ENCODE measurements at places on chromosomes 12 and 14. TPM values are rescaled to one million over a fixed set of nuclear protein-coding genes. Genes with fewer than 3 reads are reported as not detected.

GRCh38 chr12:53128780-53129569 lies 25.7 kb downstream of the SOAT2 start:
- no peak for DNase-seq

- DNase-seq: no peak
Observed at GRCh38 chr14:61344437-61345150, 23.2 kb downstream of the PRKCH start.

LMNTD1 gene
- 1.7 TPM for total RNA-seq

NPC2 gene
- 120 TPM for total RNA-seq

DNA sequence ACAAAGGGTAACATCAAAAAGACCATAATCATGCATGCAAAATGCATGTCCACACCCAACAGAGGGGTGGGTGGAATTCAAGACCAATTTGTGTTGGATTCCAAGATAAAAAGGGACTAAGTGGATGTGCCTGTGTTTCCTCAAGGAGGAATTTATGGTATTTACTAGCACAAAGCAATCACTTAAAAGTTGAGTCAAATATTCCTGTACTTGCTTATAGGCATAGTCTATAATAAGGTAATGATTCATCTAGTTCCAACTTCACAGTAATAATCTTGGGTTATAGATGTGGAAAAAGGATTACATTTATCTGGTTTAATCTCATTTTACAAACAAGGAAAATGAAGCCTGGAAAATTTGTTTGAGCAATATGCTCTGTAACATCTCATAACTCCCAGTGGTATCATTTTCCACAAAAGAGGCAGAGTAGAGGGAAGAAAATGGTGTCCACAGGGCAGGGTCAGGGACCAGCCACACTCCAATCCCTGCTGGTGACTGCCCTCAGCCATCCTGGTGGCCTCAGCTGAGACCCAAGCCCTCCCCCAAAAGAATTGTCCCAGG lies 80.8 kb upstream of the REP15 start:
- DNase-seq: no peak

KANSL2 gene
- total RNA-seq: 24.6 TPM

CSRNP2 gene
- total RNA-seq: 18.5 TPM

PTHLH gene
- total RNA-seq: 64.6 TPM

DNA sequence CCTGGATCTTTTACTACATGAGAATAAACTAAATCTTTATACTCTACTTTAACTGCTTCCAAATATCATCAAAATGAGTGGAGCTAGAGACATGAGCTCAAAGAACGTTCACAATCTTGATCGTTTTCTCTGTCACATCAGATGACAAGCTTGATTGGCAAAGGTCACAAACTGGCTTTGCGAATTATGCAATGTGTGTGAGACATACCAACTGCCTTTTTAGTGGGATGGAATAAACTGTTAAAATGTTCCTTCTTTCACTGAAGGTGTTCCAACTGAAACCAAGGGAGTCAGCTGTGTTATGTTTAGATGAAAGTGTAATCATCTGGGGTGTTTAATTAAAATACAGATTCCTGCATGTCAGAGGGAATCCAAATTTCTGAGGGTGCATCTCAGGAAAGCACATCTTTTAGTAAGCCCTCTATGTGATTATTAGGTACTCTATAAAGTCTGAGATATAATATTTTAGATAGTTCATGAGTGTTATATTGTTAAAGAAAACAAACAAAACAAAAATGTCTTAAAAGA lies 21.9 kb downstream of the KITLG start:
- no peak for DNase-seq

PRR4 gene
- total RNA-seq: 0.83 TPM

RNF212B gene
- not detected for total RNA-seq

ANO4 gene
- 0.29 TPM for total RNA-seq

DNA sequence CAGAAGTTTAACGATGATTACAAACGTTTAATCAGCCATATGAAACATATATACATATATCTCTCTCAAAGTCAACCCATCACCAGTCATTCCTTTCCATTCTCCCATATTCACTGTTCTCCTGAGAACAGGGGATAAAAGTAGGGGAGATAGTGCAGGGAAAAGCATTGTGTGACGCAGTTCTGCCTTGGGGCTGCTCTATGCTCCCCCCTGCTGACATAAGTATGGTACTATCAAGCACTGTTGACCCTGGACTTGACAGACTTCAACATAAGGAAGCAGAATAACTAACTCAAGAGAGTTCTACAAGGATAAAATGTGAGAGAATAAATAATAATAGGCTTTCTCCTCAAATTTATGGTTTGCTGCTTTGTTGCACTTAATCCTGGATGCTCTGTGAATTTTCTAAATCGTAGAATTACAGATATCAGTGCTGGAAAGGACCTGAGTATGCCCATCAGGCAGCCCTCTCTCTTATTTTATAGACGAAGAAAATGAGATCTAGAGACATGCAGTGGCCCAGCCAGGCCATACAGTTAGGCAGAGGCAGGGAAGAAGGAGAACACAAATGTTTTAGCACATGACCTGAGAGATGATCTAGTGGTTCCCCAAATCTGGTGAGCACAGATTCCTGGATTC lies 87.2 kb downstream of the SCN8A start:
- no peak for DNase-seq

- DNase-seq: no peak
Observed at GRCh38 chr14:33987565-33988080, 36.7 kb upstream of the EGLN3 start.

DNA sequence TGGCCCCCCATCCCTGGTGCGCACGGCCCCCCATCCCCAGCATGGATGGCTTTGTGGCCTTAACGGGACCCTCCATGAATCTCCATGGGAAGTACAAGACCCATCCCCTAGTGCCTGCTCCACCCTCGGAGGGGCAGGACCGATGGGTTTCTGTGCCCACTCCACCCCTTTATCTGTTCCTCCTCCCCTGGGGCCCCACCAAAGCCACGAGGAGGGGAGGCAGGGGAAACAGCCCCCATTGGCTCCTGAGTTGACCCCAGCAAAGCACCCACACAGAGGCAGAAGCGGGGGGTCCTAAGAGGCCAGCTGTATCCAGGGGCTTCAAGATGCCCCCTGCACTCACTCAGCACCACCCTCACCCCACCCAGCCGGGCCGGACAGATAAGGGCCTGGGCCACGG lies 36.1 kb upstream of the TMEM179 start:
- no peak for DNase-seq

GRIP1 gene
- 11.2 TPM for total RNA-seq

GRCh38 chr12:67302162-67302561 lies 33.0 kb downstream of the CAND1 start:
- DNase-seq: no peak

RD3L gene
- 32.1 TPM for total RNA-seq

ACACB gene
- 94.9 TPM for total RNA-seq

GRCh38 chr14:71687166-71687831 lies 244.9 kb upstream of the RGS6 start:
- DNase-seq: no peak

GRCh38 chr12:28879379-28879778 lies 269.7 kb upstream of the FAR2 start:
- DNase-seq: no peak

- DNase-seq: no peak
Observed at GRCh38 chr12:127241072-127241817, 1025.7 kb upstream of the TMEM132C start.

MGP gene
- 660 TPM for total RNA-seq

DNA sequence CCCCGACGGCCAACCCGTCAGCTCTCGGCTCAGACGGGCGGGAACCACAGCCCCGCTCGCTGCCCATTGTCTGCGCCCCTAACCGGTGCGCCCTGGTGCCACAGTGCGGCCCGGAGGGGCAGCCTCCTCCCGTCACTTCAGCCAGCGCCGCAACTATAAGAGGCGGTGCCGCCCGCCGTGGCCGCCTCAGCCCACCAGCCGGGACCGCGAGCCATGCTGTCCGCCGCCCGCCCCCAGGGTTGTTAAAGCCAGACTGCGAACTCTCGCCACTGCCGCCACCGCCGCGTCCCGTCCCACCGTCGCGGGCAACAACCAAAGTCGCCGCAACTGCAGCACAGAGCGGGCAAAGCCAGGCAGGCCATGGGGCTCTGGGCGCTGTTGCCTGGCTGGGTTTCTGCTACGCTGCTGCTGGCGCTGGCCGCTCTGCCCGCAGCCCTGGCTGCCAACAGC lies at the start of gene WNT1:
TSS of gene WNT1 (plus strand) at position 32 of the 450 bp plus-strand sequence. CDS start at position 361, 329 bp downstream.
- DNase-seq: peak; percentile 51

DNA sequence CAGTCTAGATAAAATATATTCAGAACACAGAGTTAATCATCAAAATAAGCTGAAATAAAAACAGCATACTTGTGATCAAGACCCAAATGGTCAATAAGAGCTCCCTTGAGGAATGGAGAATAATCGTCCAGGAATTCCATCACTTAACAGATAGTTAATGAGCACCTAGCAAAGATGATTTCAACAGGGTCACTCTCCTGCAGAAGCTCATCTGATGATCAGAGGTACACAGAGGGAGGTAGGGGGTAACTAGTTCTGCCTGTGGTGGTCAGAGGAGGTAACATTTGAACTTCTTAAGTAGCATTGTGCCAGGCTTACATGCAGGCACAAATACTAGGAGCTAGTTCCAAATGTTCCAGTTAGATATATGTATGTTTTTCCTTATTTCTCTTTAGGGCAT lies 9.5 kb downstream of the MED13L start:
- DNase-seq: no peak

- no peak for DNase-seq
Observed at GRCh38 chr12:105939181-105939721, 199.5 kb downstream of the NUAK1 start.

DNA sequence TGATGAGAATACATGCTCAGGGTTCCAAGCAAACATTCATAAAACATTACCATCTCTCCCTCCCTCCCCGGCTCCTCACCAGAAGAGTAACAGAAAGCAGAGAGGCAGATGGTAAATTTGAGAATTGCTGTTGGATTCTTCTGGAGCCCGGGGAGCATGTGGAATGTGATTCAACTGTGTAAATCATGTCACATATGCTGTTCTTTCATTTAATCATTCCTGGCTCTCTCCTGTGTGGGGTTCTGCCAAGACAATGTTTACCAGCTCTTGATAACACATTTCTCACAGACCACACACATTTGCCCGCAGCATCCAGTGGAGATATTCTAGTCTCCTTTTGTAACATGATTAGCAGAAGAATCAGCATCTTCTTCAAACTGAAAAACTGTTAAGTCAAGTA lies 23.4 kb upstream of the NR2C1 start:
- DNase-seq: no peak

GPRC5D gene
- total RNA-seq: not detected

GRCh38 chr12:50749459-50749882 lies 14.4 kb upstream of the ATF1 start:
- no peak for DNase-seq

DNA sequence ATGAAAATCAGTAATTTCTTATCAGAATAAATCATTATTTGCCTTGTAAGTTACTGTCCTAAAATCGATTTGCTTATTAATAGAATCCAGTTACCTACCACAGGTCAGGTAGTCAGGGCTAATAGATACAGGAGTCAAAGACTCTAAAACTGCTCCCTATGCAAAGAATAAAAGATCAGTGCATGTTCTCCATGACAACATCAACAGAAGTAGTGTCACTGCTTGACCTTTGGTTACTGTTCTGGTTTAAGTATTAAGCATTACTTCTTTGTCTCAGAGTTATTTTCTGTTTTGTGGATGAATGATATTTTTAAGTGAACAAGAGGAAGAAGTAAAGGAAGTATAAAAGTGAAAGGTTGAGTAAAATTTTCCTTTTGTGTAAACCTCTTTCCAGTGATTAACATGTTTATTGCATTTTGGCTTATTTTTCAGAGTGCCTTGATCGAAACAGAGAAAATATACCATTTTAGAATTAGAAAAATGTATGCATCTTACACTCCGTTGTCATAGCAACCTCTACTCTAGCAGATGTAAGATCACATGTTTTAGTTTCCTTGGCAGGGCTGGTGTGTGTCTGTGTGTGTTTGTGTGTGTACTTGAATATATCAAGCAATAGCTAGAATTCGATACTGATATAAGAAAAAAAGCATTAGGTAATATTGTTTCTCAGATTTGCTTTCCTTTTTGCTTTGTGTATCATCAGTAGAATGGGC lies 44.7 kb downstream of the ABCD2 start:
- DNase-seq: no peak
